ENCODE measurements at places on chromosomes 5 and 9.

DNA sequence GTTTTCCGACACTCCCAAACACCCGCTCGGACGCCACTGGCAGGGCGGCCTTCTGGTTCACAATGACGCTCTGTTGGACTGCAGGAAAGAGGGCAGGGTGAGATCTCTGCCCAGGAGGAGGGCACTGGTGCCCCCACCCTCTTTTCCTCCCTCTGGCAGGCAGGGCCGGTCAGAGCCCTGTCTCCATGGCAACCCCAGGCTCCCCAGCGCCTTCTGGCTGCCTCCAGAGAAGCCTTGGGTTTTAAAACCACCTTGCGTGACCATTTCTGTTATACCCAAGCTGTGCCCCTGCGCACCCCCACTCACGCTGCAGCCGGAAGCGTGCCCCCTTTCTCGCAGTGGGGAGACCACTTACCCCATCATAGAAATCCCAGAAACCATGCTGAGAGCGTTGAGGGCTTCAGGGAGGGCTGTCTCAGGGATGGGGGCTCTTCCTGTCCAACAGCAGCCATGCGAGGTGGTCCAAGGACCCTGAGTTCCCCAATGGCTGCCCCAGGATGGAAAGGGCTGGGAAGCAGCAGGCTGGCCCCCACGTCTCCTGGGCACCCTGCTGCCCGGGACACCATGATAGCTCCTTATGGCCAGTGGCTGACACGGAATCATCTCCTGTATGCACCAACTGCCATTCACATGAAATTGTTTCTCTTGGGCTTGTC lies 7.3 kb downstream of the C9orf50 start:
- DNase-seq: no peak

- DNase-seq: no peak
These were observed 183.0 kb downstream of the CETN3 start for GRCh38 chr5:90226433-90227099.

GRCh38 chr9:126859111-126859510 lies 1.3 kb upstream of the ZBTB34 start:
- DNase-seq: no peak

DNA sequence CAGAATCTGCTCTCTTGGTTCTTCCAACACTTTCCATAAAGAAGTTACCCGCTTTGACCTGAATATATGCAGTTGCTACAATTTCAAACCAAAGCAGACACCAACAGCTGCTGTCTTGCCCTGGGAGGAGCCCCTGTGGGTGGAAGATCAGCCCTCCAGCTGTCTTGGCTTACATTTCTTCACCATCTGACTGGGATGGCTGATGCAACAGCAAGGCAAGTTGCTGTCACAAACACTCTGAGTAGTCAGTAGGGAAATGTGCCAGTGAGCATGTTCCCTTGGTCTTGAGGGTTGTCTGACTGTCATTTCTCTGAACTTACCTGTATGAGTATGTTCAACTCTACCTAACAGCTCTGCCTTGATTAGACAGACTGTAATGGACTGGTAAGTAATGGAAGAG lies 152.9 kb downstream of the SGCD start:
- DNase-seq: peak; percentile 32

- no peak for DNase-seq
These were observed 39.4 kb downstream of the GNG10 start for GRCh38 chr9:111700776-111701175.

- no peak for DNase-seq
These were observed 277.5 kb downstream of the CEMIP2 start for GRCh38 chr9:71490810-71491209.

- DNase-seq: no peak
These were observed 8.7 kb downstream of the GRK6 start for GRCh38 chr5:177434942-177435738.

- DNase-seq: no peak
These were observed 181.5 kb downstream of the ROR2 start for GRCh38 chr9:91768507-91768906.

- DNase-seq: peak; percentile 35
These were observed 48.1 kb downstream of the POC5 start for GRCh38 chr5:75668977-75669689.

GRCh38 chr5:142301540-142301939 lies 23.3 kb downstream of the SPRY4 start:
- DNase-seq: no peak

GRCh38 chr9:135240871-135241311 lies 153.4 kb downstream of the OLFM1 start:
- no peak for DNase-seq

DNA sequence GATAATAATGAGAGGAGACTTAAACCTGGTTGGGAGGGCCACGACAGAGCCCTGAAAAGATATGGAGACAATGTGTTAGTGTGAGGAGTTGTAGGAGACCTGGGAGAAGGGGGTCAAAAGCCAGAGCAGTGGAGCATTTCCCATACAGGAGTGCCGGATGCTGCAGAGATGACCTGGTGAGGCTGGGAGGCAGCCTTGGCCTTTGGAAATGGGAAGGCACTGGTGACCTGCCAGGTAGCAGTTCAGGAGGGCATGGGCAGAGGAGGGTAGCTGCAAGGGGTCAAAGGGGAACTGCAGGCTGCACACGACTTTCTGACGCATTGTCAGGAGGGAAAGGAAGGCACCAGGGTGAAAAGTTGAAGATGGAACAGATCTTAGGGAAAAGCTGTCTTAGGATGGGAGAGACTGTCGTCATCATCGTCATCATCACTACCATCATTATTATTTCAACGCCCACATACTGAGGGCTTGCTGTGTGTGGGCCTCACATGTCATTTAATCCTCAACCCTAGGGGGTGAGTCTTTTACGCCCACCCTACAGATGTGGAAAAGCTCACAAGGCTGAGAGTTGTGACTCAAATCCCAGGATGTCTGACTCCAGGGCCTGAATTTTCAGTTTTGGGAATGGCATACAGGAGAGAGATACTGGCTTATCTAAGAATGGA lies 13.3 kb downstream of the ARAP3 start:
- DNase-seq: no peak

DNA sequence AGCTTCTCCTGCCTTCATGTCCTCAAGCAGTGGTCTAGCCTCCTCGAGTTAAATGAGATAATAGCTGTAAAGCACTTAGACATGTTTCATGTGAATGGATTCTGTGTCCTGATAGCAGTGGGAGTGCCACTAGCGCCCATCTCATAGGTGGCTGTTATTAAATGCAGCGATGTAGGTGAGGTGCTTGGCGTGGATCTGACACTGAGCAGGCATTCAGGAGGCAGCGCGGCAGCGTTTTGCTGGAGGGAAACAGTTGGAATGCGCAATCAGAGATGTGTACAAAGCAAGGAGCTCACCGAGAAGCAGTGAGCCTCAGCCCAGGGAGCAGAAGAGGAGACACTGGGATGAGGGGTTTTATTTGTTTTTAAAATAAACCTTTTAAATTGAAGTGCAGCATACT lies 106.6 kb downstream of the RGS3 start:
- no peak for DNase-seq

- DNase-seq: no peak
These were observed 22.4 kb downstream of the ABITRAM start for GRCh38 chr9:108956631-108957026.

DNA sequence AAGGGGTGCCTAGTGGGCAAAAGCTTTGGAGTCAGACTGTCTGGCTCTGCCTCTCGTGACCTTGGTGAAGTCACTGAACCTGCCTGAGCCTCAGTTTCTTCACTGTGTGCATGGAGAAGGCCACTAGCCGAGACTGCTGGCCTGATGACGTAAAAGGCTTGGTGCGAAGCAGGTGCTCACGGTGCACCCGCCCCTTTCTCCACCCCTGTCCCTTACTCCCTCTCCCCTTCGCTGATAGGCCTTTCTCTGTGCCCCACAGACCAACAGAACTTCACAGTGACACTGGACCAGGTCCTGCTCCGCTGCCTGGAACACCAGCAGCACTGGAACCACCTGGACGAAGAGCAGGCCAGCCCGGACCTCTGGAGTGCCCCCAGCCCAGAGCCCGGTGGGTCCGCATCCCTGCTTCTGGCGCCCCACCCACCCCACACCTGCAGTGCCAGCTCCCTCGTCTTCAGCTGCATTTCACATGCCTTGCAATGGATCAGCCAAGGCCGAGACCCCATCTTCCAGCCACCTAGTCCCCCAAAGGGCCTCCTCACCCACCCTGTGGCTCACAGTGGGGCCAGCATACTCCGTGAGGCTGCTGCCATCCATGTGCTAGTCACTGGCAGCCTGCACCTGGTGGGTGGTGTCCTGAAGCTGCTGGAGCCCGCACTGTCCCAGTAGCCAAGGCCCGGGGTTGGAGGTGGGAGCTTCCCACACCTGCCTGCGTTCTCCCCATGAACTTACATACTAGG lies 10.4 kb downstream of the FPGS start:
- no peak for DNase-seq

DNA sequence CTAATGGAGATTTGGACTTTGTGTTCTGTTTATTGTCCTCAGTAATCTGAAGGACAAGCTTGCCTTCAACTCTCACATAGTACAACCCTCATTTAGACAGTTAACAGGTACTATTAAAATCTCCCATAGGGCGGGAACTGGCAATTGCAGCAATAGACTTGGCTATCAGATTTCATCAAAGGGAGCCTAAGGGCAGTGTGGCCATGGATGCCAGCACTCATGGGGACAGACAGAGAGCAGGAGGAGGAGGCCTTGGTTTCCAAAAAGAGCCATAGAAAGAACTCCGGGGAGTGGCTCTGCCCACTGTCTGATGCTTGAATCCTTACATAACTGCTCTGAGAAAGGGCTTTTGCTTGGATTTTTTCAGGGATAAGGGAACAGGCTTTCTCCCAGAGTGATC lies 6.8 kb downstream of the SLC36A1 start:
- DNase-seq: no peak

GRCh38 chr5:150263801-150264621 lies 25.6 kb downstream of the CAMK2A start:
- no peak for DNase-seq

DNA sequence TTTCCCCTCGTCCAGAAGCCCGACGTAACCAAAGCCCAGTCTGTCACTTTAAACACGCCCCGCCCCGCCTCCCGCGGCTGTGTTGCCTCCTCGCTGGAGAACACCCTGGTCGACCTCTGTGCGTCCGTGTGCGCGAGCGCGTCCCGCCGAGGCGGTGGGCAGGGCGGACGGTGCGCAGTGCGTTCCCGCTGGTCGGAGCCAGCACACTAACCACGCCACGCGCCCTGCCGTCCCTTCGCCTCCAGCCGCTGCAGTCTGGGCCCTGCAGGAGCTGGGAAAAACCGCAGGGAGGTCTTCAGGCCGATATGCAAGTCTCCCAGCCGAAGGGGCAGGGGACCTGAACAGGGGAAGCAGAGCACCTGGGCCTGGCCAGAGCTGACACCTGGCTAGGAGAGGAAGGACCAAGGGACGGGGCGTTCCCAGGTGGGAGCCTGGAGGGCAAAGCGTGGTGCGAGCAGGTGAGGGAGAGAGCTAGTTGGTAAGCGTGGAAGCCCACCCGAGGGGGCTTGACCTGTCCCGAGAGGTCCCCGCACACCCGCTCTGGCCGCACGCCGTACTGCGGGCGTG lies 1.3 kb upstream of the PHPT1 start:
- peak; percentile 85 for DNase-seq

DNA sequence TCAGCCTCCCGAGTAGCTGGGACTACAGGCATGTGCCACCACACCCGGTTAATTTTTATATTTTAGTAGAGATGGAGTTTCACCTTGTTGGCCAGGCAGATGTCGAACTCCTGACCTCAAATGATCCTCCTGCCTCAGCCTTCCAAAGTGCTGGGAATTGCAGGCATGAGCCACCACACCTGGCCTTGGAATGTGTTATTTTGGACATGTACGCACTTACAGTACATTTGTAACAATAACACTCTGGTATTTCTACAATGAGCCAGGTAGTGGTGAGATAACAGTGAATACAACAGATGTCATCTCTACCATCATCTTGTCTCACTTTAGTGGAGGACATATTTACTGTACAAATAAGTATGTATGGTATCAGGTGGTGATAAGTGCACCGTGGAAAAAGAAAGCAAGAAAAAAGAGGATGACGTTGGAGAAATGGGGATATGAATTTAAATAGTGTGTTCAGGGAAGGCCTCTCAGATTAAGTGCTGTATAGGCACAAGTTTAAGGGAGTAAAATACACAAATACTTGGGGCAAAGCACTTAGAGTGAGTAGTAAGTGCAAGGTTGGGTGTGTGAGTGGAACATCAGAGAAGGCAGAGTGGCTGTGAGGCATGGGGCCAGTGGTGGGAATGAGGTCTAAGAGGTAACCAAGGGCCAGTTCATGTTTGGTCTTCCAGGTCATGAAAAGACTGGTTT lies 100.1 kb downstream of the CDC42SE2 start:
- DNase-seq: no peak

- peak; percentile 42 for DNase-seq
These were observed 587 bp downstream of the MIER3 start for GRCh38 chr5:56951126-56951945.

DNA sequence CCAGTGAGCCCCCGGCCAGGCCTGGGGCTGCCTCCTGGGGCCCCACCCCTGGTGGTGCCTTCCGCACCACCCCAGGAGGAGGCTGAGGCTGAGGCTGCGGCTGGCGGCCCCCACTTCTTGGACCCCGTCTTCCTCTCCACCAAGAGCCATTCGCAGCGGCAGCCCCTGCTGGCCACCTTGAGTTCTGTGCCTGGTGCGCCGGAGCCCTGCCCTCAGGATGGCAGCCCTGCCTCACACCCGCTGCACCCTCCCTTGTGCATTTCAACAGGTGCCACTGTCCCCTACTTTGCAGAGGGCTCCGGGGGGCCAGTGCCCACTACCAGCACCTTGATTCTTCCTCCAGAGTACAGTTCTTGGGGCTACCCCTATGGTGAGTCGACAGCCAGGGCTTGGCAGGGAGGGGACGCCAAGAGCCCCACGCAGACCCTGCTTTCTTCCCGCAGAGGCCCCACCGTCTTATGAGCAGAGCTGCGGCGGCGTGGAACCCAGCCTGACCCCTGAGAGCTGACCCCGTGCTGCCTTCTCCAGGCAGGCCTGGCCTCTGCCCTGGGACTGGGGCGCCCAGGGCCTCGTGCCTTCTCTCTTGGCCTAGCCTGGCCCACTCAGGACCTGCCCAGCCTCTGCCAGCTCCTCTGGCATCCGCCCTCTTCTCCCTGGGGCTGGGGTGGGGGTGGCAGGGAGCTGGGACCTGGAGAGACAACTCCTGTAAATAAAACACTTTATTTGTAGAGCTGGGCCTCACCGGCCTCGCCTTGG lies 4.0 kb upstream of the EHMT1 start:
- DNase-seq: no peak

DNA sequence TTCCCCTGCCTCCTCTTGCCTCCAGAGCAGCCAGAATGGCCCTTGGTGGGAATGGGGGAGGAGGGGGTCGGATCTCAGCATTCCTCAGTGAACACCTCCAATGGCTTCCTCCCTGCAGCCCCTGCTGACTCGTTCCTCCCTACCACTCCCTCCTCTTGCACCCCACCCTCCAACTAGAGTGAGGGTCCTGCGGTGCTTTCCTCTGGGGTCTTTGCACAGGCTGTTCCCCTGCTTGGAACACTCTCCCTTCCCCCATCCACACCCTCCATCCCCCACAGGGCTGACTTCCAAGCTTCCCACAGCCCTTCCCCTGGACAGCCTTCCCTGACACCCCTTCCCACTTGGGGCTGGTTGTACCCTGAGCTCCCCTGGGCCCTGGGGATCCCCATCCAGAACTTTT lies 70.4 kb upstream of the NEK6 start:
- no peak for DNase-seq

DNA sequence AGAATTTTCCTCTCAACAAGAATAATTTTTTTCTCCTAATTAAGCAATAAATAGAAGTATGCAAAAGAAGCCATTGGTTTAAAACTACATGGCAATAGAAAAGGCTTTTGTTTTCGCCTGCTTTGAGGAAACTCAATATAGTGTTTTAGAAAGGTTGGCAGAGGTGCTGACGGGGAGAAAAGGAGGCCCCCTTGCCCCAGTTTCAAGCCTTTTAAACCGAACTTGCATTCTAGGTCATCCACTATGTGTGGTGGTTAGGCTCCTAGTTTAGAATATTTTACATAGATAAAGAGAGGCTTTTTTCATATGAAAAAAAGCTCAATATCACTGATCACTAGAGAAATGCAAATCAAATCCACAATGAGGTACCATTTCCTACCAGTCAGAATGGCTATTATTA lies 33.5 kb upstream of the CEMIP2 start:
- DNase-seq: no peak

Measured in hindlimb muscle (tissue), 1 donor.